Nephron progenitor cell (in vitro differentiated cells): ENCODE measurements at places on chromosomes 1 and 21.

GRCh38 chr1:172556461-172556860 is 23.5 kb downstream of the SUCO start:
- DNase-seq: no peak

DNA sequence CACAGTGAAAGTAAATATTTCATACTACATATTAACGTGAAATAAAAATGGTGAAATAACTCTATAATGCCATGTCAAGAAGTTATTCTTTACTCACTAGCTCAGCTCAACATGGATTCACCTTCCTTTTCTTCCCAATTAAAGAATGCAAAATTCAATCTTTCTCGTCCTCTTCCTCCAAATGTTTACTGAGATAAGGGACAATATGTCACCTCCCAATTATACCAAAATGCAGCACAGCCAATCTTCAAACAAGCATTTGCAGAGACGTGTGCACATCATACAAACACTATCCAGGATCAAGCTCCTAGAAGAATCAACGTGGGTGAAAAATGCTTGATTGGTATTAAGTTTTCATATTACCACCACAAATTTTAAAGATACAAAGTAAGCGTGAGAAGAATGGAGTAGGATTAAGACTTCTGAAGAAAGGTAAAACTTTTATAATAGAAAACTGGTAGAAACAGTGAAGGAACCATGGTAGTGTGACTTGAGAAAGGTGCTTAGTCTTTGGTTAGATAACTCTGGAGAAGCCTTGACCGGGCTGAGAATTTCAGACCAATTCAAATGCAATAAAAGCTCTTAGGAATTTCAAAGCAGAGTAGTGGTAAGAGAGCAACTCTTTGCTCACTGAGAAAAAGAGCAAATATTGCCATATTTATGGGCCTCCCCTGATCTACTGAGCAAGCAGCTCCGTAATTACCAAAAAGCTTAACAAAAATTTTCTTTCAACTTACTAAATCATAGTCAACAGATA is 7.2 kb downstream of the PTP4A2 start:
- DNase-seq: no peak

GRCh38 chr1:53348486-53349368 is 20.9 kb upstream of the LRP8 start:
- no peak for DNase-seq

GRCh38 chr1:108828074-108828961 is 28.6 kb downstream of the AKNAD1 start:
- DNase-seq: peak; percentile 82

DNA sequence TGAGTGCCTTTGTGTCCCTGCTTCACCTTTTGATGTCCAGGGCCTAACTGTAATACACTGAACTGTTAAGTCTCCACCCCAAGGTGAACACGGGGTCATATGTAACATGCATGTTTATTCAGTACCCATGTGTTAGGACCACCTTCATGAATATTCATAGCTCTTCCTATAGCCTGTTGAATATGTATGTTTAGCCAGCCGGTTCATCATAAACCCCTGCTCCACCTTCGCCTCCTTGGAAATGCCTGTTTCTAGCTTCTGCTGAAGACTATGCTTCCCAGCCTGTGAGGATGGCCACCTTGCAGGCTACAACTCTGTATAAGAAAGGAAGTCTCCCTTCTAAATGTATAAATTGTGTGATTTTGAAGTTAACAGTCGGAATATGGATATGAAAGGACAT is 69.3 kb downstream of the C1orf94 start:
- no peak for DNase-seq

- DNase-seq: peak; percentile 96
Measured at GRCh38 chr1:44842862-44843655, at the start of gene PTCH2. PTCH2 (minus strand) TSS chr1:44843253; CDS start chr1:44842932, 321 bp downstream.

GRCh38 chr1:176043537-176043936 is 163.5 kb downstream of the COP1 start:
- no peak for DNase-seq

- peak; percentile 77 for DNase-seq
Measured at GRCh38 chr1:81414488-81415015, 386.2 kb upstream of the ADGRL2 start.

GRCh38 chr1:180734366-180734765 is 102.5 kb downstream of the XPR1 start:
- DNase-seq: no peak

DNA sequence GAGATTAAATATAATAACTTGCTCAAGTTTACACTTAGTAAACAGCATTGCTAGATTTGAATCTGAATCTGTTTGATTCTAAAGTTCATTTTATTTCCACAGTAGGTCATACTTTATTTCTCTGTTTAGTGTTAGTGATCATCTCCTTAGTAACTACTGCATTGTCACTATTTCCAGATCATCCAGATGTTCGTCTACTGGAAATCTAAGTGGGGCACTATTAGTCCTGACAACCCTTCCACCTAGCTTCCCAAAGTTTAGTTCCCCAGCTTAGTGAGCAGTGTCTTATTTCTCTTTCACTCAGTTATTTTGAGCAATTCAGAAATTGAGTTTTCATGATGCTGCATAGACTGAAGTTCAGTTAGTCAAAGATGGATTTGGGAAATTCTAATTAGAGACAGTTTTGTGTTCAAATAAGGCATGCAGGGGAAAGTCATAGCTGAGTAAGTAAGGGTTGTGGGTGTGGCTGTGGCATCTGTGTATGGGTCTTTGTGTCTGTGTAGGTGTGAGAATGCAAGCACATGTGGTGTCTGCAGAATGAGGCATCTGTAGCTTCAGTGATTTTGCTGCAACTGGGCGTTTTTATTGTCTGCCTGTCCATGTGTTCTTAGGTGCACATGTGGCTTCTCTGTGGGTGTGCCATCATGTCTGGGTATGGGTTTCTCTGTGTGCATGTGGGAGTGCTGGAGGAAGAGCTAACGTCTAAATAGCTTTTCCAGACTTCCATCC is 107.3 kb downstream of the NTMT2 start:
- DNase-seq: no peak

DNA sequence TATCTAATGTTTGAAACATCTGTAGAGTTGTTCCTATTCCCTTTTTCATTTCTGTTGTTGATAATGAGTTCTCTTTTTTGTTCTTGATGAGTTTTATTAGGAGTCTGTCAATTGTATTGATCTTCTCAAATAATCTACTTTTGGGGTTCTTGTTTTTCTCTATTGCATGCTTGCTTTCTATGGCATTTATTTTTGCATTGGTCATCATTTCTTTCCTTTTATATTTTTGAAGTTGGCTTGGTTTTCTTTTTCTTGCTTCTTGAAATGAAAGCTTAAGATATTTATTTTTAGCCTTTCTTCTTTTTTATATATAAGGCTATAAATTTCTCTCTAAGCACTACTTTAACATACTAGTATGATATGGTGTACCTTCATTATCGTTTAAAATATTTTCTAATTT is 381.8 kb downstream of the NPHP4 start:
- no peak for DNase-seq

DNA sequence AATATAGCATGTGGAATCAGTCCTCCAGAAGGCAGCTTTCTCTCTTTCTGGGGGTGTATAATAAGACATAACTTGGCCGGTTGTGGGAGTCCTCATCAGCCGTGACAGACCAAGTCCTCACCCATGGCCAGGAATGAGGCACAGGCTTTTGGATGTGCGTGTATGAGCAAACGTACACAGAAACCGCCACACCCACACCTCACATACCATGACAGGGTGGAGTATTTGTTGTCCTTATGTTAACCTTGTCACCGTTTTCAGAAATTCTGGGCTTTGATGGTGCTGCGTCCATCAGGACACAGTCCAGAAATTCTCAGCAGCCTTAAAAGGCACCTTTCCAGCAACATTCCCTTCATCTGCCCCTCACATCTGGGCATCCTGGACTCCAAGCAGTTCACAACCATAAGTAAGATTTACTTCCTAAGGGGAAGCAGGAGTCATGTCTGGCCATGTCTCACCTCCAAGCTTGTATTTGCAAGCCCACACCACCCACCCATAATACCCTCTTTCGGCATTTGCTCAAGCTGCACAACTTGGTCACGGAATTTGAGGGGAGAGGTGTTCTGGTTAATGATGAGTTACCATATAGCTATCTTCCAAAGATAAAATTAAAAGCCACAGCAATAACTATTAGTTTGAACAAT is 12.4 kb downstream of the C1orf116 start:
- no peak for DNase-seq

DNA sequence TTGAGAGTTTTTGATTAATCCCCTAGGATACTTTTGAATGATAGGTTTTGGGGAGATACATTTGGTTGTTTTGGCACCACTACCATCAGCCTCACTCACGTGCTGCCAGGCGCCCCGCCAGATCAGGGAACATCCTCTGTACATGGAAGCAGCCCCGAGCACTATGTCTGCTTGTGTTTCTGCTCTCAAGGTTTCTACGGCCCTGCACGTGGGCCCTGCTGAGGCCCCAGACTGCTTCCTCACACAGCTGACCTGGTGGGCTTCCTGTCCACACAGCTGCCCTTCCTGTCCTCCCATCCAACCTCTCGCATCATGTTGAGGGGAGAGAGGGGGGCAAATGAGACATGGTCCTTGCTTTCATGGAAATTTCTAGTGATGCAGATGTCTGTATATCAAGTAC is 20.0 kb downstream of the ADARB1 start:
- DNase-seq: no peak

DNA sequence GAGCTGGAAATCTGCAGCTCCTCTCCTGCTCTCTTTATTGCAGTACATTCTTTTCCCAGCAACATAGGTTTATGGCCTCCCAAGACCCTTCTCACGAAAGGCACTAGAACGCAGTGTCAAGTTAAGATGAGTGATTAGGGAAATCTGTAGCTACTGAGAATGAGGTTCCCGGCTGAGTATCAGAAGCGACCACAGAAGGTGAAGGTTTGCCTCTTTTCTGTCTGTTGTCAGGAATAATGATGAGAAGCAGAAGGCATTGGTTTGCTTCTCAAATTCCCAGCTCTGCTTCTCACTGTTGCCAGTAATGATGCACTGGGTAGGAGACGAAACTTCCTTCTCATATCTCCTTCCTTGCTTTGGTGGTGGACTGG is 128.4 kb downstream of the NTMT2 start:
- no peak for DNase-seq

GRCh38 chr1:244445320-244446181 is 6.2 kb downstream of the ADSS2 start:
- no peak for DNase-seq

DNA sequence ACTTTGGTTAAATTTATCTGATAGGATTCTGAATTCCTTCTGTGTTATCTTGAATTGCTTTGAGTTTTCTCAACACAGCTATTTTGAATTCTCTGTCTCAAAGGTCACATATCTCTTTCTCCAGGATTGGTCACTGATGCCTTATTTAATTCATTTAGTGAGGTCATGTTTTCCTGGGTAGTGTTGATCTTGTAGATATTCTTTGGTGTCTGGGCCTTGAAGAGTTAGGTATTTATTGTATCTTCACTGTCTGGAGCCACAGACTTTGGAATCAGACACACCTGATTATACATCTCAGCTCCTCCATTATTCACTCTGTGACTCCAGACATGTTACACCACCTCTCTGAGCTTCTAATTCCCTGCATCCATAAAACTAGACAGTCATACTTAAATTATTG is 34.2 kb upstream of the ETS2 start:
- no peak for DNase-seq

DNA sequence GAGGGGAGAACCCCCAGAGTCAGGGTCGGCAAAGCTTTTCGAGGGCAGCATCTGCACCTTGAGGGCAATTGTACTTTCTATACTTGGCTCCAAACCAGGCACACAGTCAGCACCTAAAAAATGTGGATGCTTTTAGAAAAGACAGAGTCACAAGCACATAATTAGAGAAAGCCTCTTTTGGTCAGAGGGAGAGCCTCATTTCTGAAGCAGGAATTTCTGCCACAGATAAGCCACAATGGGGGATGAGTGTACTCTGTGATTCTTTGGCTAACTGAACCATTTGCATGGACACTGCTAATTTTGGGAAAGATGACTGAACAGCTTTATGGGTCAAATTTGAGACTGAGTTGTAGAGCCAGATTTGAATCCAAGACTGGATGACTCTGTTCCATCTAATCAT is 635.7 kb downstream of the KIF26B start:
- DNase-seq: no peak
